Stimulated activated CD4-positive, alpha-beta T cell treated with anti-CD3 and anti-CD28 coated beads, Interleukin-2, amount 100 ng/mL, for 24 hours (primary cell): ENCODE measurements at places on chromosomes 6 and 20.
A peak's percentile ranks its signal among the peaks of the same experiment; 100 is the strongest.

GRCh38 chr6:85637579-85637978, 5.1 kb downstream of the SYNCRIP start:
- no peak for DNase-seq

GRCh38 chr20:37316116-37316774, 26.8 kb downstream of the MANBAL start:
- no peak for DNase-seq

GRCh38 chr20:8443464-8444072, 311.5 kb downstream of the PLCB1 start:
- DNase-seq: no peak

DNA sequence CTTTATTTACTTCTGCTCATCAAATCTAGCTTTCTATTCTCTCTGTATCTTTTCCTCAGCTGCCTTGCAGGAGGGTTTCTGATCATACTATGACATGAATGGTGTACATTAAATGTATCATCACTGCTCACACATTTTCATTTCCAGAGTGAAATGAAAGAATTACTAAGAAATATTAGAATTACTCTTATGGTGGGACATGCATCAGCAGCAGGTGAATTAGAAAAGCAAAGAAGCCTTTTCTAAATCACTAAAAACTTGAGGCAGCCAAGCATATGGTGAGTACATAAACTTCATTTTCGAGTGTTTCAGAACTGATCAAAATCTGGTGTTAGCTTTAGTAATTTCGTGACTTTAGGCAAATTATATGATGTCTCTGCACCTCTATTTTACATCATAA, 23.6 kb downstream of the IL17A start:
- DNase-seq: no peak

- DNase-seq: no peak
Measured at GRCh38 chr20:40654876-40655275, 34.2 kb downstream of the MAFB start.

GRCh38 chr20:50588034-50588736, 78.0 kb downstream of the PTPN1 start:
- peak; percentile 86 for DNase-seq

GRCh38 chr20:5621305-5621704, 128.9 kb upstream of the SHLD1 start:
- no peak for DNase-seq

DNA sequence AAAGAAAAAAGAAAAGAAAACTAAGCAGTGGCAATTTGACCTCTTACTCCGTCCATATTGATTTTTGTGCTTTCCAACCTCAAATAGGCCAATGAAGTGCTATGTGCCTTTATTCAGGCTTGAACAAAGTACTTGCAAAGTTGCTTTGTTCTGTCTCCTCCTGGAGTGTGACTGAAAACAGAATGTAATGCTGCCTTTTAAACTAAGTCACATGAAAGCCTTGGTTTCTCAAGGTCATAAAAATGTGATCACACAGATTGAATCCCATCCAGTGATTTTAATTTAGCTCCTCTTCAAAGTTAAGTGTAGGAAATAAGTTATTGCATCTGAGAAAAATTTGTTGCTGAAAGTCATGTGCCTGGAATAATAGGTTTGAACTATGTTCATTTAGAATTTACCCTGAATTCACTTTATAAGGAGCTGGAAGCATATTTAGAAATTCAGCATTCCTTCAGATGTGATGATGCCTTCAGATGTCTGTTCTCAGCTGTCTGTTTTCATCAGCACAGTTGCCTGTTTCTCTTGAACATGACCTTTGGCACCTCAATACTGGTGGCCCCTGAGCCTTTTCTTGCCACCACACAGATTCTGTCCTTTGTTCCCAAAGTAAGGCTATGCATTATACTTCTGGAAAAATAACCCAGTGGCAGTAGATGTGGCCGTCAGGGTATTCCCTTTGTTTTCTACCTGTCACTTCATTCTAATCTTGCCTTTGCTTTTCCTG, 48.8 kb downstream of the KIZ start:
- no peak for DNase-seq

DNA sequence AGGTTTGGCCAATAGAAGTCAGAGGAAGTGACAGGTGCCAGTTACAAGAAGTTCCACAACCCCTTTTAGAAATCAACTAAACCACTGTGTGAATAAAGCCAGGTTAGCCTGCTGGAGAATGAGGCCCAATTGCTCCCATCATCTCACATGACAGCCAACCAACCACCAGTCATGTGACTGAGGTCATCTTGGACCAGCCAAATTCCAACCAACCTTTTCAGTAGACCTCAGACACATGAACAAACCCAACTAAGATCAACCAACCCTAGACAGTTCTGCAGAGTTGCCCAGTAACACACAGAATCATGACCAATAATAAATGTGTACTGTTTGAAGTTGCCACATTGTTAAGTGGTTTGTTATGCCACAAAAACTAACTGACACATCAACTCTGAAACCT, 44.6 kb upstream of the GGTLC1 start:
- no peak for DNase-seq

GRCh38 chr6:113642714-113643406, 214.3 kb upstream of the MARCKS start:
- no peak for DNase-seq

DNA sequence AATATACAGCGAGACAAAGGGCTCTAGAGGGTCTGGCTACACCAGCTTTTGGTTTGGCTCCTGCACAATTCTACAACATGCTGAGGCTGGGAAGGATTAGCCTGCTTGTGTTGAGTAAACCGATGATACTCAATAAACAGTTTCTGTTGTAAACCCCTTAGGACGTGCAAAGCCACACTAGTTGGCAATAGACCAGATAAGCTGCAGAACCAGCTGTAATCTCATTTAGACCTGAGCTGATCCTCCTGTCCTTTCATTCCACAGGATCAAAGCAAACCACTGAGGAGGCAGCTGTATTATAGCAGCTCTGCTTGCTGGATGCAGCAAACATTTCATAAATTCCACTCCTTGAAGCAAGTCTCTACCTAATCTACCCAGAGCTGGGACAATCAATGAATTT, 79.7 kb downstream of the MMS22L start:
- DNase-seq: no peak
